NCI-H774 (cell line): ENCODE measurements at places on chromosomes 2 and 18.

DNA sequence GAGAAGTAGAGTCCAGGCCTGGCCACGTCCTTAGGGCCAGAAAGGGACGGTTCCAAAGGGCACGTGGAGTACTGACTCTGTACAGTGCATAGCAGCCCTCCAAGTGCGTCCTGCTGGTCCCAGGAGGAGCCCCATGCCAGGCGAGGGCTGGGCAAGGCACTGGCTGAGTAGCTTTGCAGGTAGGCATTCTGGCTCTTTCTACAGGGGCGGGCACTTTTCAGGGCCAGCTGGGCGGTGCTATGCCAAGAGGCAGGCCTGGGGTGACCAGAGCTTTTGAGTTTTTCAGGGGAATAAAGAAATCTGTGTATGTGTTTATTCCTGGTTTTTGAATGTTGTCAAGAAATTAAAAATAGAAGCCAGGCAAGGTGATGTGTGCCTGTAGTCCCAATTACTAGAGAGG is 15.4 kb upstream of the GLI2 start:
- DNase-seq = no peak

- DNase-seq = no peak
Measured at GRCh38 chr2:213451542-213452239, 167.4 kb downstream of the SPAG16 start.

GRCh38 chr18:255171-255570 is 12.7 kb downstream of the THOC1 start:
- no peak for DNase-seq

DNA sequence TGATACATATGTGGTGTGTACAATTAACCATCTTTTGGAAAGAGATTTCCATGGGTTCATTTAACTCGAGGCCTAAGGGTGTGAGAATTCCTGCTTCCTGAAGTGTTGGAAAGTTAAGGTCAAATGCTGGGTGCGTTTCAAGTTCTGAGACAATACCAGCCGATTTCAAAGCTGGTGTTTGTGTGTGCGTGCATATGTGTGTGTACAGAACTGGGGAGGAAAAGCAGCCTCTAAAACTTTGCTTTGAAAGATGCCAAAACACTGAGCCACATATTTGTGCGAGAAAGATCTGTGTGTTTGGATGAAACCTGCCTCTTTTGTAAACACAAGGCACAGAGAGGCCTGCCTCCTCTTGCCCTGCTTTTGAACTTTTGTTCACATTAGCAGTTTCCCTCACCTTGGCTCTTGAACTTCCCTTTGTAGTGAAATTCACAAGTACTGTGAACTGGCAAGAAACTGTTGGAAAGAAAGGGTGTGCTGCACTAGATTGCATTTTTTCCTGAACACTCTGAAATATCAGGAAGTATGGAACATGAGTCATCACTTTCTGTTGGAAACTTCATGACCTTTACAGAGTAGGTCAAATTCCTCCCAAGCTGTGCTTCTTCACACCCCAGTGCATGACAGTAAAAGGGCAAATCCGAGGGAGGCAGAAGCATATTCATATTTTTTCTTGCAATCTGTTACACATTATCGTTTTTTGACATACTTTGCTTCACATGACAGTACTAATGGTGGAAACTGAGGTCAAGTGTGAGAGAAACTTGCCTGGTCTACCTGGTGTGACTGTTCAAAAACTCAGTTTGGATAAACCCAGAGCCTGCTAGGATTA is 20.0 kb upstream of the CAVIN2 start:
- DNase-seq = no peak

DNA sequence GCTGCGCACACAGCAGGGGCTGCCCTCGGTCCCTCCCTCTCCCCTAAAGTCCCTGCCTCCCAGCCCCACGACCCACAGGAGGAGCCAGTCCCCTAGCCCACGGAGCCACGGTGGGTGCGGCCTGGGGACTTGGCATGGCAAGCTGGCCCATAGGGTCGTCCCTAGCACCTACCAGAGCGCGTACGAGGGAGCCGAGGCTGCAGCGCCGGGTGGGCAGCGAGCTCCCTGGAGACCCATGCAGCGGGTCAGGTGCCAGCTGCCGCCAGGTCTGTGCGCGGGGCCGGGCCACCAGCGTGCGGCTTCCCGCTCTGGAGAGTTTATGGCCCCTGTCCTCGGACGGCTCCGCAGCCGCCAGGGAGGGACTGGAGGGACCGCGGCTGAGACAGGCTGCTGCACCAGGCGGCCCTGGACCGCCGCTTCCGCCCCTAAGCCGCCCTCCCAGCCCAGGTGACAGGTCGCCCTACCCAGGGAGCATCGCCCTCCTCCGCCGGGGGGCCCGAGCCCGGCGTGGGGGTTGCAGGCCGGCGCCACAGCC is 273.6 kb downstream of the CCDC74A start:
- DNase-seq = no peak

GRCh38 chr2:136173126-136173525 is 55.2 kb upstream of the CXCR4 start:
- DNase-seq = no peak

- no peak for DNase-seq
Measured at GRCh38 chr2:67246791-67247190, 150.3 kb upstream of the ETAA1 start.

GRCh38 chr2:241996100-241996499 is 126.6 kb downstream of the RTP5 start:
- no peak for DNase-seq

GRCh38 chr18:35267809-35268208 is 22.2 kb downstream of the ZSCAN30 start:
- no peak for DNase-seq

GRCh38 chr2:234555616-234556249 is 58.9 kb upstream of the ARL4C start:
- DNase-seq = no peak

DNA sequence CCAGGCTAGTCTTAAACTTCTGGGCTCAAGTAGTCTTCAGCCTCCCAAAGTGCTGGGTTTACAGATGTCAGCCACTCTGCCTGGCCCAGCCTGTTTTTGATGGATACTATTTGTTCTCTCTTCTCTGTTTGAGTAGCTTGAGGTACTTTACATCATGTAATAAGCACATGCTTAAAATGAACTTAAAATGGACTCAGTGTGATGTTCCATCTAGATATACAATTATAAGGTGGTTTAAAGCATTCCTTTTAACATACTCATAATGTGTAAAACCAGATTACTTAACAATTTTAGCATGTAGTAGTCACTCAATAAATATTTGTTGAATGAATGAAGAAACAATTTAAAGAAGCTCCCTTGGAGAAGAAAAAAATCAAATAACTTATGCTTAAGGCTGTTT is 9.6 kb downstream of the PTPRM start:
- DNase-seq = no peak

DNA sequence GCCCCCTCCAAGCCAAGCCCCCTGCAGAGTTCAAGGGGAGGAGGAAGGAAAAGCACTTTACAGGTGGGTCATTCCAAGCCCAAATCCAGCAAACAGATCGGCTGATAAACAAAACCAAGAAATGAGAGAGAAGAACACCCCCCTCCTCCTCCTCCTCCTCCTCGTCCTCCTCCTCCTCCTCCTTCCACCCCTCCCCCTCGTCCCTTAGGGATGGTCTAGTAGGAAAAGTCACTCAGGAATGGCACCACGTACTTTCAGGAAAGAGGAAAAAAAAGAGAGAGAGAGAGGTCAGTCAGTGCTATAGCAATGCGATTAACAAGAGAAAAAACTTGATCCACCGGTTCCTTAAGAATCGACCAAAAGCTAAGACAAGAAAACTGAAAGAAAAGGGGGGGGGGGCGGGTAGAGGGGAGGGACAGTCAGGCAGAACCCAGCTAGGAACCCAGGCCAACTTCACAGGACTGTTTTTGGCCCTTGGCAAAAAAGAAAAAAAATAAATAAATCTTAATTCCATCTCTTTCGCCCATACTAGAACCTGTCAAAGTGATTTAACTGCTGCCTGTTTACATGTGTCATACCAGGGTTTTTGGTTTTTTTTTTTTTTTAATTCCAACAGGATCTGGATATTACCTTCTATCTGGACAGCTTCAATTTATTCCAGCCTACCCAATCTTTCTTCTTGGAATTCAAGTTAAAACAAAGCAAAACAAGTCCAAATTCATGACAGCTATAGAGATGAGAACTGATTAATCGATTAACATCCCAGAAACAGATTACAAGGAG is 906 bp downstream of the IKZF2 start:
- no peak for DNase-seq

- DNase-seq = no peak
Measured at GRCh38 chr2:127023504-127023903, 83.5 kb downstream of the BIN1 start.

GRCh38 chr2:66550826-66551225 is 115.9 kb downstream of the MEIS1 start:
- no peak for DNase-seq

- DNase-seq = no peak
Measured at GRCh38 chr2:18516112-18516511, 44.3 kb downstream of the RDH14 start.

- DNase-seq = no peak
Measured at GRCh38 chr2:232963913-232964312, 49.1 kb downstream of the NGEF start.

DNA sequence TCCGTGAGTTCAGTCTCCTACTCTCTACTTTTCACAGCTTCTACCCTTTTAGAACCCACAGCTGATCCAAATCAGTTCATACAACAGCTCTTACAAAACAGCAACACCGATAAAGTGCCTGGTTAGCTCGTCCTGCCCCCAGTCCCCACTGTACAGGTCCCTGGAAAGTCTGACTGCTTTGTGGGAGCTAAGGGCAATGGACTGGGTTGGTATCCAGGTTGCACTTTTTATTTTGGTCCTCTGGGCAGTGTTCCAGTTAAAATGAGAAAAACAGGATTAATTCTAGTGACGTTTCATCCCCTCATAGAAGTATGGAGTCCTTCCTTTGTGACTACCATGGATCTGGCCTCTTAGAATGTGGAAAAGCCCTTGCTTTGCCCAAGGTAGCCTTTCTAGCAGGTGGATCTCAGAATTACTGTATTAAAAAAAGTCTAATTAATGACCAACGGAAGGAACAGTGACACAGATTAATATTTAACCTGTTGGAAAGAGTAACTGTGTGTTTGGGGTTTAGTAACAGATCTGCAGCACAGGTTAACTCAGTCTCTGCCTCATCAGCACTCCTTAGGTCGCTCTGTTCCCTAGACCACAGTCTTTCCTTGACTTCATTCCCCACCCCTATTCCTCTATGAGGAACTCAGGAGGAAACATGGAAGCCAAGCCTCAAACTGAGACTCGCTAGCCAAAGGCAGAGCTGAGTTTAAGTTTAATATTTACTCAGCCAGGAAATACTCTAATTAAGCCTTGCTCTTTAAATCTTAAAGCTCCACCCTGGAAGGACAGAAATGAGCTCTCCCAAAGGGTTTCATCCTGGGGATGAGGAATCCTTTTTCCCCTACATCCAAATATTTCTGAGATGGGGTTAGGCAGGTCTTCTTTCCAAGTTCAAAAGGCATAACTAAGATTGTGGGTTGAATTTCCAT is 52.8 kb upstream of the ITGA6 start:
- no peak for DNase-seq

- no peak for DNase-seq
Measured at GRCh38 chr2:105896765-105897163, 152.1 kb downstream of the NCK2 start.

GRCh38 chr18:49172246-49172645 is 221.5 kb upstream of the SMAD7 start:
- DNase-seq = no peak

DNA sequence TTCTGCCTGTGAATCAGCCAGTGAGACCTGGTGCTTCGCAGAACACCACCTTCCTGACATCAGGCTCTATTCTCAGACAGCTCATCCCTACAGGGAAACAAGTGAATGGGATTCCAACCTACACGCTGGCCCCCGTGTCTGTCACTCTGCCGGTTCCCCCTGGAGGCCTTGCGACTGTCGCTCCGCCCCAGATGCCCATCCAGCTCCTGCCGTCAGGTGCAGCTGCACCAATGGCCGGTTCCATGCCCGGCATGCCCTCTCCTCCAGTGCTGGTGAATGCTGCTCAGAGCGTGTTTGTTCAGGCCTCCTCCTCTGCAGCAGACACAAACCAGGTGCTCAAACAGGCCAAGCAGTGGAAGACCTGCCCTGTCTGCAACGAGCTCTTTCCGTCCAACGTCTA is 28.1 kb downstream of the ADNP2 start:
- no peak for DNase-seq
